ENCODE measurements at places on chromosomes 6 and 20.

DNA sequence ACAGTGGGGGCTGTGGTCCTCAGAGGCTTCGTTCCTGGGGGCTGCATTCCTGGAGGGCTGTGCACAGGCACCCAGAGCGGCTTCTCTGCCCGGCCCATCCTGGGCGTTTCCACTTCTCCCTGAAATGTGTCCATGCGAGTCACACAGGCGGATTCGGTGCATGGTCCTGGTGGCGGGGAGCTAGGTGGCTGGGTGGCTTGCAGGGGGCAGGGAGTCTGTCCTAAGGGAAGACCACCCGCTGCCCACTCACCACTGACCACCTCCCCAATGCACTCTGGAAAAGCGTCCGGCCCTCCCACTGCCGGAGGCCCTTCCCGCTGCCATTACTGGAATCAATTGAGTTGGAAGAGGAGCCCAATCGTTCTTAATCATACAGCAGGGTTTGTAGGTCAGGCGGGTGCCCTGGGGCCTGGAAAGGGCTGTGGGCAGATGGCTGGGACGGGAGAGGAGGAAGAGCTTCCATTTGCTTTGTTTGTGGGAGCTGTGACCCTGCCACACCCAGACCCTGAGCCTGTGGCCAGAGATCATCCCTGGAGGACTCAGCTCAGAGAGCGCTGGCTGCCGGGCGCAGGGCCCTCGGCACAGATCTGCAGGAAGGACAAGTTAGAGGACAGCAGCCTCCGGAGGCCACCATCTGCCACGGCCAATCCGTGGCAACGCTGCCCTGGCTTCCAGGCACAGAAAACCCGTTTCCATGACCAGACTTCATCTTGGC, 6.4 kb downstream of the CHRNA4 start:
- DNase-seq, result no peak

GRCh38 chr6:45780523-45780922, 235.1 kb downstream of the CLIC5 start:
- DNase-seq, result no peak

DNA sequence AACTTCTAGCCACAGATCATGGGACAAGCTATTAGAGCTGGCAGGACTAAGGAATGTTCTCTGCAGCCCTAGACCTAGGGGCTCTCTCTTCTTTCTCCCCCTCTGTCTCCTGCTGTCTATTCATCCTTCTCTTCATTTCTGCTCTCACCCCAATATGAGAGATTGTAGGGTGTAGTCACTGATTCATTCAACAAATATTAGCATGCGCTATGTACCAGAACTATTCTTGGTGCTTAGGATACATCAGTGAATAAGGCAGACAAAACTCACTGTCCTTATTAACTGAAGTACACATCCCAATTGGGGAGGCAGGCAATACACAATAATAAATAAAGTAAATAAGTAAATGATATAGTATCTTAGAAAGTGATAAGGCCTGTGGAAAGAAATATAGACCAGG, 14.7 kb upstream of the SIRPB2 start:
- DNase-seq, result no peak

DNA sequence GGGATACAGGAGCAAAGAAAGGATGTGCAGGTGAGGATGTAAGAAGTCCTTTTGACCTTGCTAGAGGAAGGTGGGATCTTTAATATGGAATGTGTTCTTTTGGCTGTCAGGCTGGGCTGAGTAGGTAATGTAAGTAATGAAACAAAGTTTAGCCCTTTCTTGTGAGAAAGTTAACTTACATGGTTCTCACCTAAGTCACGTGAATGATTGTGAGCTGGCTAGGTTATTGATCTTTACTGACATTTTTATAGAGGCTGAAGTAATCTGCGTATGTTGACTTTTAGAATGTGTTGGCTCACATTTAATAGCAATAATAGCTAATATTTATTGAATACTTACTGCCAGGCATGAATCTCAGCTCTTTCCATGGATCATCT, 2.6 kb downstream of the TOP1 start:
- no peak for DNase-seq

DNA sequence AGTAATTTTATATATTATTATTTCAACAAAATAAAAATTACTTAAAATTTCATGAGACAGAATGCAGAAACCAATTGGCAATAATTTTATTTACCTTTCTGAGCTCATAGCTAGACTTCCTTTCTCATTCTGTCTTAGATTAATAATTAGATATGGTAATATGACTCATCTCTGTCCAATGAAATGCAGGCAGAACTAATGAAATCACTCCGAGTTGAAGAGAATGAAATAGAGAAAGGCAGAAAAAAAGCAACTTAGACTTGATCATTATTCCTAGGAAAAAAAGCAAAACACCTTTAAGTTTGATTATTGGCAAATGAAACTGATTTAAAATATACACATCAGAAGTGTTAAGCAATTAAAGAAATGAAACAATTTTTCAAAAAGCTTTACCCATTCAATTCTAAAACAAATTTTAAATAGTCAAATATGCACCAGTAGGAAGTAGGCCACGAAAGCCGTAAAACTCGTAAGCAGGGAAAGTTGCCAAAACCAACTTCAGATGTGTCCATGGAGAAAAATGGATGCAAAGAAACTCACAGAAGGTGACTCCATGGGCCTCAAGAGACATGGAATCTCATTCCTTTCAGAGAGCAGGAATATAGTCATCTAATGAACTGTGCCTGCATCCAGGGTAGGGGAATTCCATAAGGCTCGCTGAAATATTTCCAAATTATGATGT, 293.8 kb upstream of the RGS17 start:
- no peak for DNase-seq

DNA sequence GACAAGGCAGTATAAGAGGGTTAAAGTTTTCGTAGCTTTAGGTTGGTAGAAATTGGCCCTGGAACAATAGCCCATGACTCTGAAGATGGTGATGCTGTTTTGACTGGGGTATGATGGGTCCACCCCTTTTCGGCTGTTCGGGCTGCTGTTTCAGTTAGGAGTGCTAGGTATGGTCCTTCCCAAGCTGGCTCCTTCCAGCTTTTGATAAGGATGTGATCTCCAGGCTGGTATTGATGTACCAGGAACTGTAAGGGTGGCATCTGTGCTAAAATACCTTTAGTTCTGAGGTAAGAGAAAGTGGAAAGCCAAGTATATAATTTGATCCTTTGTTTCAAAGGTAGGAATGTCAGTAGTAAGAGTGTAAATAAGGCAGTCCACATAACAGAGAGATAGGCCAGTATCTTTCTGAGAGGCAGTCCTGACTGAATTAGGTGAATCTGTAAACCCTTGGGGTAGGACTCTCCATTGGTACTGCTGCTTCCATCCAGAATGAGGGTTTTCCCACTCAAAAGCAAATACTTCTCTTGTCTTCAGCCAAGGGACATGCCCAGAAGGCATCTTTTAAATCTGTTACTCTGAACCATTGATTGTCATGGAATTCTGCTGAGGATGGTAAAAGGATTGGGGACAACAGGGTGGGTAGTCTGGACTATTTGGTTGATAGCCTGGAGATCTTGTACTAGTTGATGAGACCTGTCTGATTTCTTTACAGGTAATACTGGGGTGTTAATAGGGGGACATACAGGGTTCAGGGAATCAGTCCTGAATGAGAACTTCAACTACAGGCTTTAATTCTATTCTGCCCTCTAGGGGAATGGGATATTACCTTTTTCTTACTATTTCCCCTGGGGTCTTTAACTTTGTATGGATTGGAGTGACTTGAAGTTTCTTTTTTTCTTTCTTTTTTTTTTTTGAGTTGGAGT, 6.1 kb upstream of the ZNFX1 start:
- no peak for DNase-seq

- no peak for DNase-seq
Measured at GRCh38 chr20:51811514-51812128, 9.3 kb upstream of the SALL4 start.

DNA sequence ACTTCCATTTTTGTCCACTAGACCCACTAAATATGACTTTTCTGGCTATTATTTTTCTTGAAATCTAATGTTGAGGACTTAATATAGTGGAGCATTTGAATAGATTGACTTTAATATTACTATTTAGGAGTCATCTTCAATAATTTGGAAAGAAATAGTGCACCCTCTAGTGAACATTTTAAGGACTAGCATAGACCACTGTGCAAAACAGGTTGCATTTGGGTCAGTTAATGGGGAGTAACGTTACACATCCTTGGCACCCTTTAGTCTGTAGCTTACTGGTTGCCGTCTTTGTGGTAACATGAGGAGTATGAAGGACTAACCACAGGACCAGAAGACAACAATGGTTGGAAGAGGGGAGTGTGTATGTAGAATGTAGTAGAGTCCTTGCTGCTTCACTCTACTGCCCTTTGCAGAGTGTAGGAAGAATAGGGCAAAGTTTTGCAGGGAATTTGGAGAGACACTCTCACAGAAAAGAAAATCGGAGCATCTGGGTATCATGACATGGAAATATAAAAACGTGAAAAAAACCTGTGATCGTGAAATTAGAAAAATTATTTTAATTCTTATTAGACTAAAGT, 25.2 kb downstream of the RFPL4B start:
- DNase-seq, result peak; percentile 22

GRCh38 chr6:24768361-24768760, 6.4 kb upstream of the GMNN start:
- peak; percentile 76 for DNase-seq

DNA sequence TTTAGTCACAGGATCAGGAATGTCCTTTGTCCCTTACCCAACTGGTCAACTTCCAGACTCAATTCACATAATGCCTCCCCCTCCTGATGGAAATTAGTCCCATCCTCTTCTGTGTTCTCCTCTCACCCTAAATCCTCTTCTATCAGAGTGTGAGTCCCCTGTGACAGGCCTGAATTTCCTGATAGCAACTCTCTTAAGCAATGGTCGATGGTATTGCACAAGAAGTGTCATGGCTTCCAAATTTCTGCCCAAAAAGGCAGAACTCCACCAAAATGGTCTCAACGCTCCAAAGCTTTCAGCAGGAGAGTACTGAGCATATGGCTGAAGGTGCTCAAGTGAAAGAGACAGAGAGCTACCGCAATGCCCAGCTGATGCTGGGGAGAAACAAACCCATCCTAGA, 2.4 kb downstream of the PREP start:
- no peak for DNase-seq

DNA sequence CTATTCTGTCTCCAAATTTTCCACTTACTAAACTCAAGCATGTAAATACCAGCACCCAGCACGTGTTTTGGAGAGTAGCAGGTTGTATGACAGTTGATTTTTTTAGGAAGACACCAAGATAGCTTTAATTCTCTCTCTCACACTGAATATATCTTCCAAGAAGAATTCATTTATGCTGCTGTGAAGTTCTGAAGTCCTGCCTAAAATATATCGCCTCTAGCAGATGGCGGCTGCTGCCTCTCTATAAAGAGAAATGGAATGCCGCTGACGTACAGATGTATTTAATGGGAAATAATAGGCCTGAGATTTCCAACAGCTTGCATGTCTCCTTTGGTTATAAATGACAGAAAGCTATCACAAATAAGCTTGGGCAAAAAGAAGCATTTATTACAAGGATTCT, 74.7 kb downstream of the PFDN4 start:
- DNase-seq, result no peak
